ENCODE measurements at places on chromosomes 11 and 22. TPM values are rescaled to one million over a fixed set of nuclear protein-coding genes. Genes with fewer than 3 reads are reported as not detected.

Gene BIRC2
- total RNA-seq, result 26.6 TPM

- no peak for DNase-seq
Measured at GRCh38 chr22:50460938-50461337, 13.9 kb downstream of the SBF1 start.

Gene FOLR2
- total RNA-seq, result not detected

Gene FAM181B
- total RNA-seq, result not detected

Gene CSNK2A3
- 1.8 TPM for total RNA-seq

Gene CTSD
- 34.5 TPM for total RNA-seq

GRCh38 chr11:95231881-95232605, 1.0 kb upstream of the SESN3 start:
- DNase-seq, result peak; percentile 84

DNA sequence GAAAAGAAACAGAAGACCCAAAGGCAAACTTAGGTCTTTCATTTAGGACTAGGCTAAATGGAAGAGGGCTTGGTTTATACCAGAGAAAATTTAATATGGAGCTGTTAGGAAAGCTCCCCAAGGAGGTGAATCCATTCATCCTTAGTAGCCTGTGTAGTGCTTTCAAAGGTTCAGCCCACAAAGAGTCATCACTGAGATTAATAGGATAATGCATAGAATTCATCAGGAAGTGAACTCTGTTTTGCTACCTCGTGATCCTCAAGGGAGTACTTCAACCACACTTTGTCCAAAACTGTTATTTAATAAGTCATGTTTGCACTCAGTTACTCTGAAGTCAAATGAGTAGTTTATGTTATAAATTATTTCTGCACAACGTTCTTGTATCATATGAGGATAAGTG, 43.3 kb upstream of the MMP7 start:
- no peak for DNase-seq

GRCh38 chr11:61776561-61777075, 15.8 kb downstream of the TMEM258 start:
- DNase-seq, result peak; percentile 78

DNA sequence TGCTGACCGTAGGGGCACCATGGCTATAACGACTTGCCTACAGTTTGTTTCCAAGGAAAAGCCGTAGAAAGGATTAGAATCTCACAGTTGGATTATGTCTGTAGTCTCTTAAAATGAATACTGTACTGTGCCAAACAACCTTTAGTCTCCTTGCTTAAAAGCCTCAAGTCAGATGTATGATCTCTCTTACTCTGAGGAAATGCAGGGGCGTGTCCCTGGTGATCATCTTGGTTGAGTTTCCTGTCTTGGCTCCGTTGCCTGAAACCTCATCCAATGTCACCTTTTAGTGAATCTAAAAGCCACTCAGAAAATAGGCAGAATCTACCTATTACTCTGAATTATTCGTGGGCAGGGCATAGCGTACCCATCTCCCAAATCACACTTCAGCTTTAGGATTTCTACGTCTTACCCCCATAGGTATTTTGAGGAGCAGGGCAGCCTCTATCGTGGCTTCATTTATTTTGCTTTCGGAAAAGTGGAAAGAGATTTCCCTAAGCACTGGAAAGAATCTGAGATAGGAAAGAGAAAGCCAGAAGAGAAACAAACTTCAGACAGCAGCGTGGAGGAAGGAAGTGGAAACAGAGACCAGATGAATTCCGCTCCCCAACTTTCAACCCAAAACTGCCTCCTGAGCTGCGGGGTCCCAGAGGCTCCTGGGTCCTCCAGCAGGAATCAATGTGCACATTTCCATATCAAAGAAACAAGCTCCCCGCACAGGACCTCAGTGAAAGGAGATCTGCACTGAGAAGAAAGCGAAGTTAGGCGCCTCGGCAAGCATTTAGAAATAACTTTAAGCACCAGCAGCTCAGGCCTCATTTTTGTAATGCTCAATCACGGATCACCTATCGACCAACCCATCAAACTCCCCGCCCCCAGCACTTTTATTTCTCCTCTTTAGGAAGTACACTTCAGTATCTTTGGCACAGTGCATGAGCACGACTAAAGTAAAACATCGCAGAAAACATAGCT, 245.8 kb downstream of the ETS1 start:
- DNase-seq, result peak; percentile 80

DNA sequence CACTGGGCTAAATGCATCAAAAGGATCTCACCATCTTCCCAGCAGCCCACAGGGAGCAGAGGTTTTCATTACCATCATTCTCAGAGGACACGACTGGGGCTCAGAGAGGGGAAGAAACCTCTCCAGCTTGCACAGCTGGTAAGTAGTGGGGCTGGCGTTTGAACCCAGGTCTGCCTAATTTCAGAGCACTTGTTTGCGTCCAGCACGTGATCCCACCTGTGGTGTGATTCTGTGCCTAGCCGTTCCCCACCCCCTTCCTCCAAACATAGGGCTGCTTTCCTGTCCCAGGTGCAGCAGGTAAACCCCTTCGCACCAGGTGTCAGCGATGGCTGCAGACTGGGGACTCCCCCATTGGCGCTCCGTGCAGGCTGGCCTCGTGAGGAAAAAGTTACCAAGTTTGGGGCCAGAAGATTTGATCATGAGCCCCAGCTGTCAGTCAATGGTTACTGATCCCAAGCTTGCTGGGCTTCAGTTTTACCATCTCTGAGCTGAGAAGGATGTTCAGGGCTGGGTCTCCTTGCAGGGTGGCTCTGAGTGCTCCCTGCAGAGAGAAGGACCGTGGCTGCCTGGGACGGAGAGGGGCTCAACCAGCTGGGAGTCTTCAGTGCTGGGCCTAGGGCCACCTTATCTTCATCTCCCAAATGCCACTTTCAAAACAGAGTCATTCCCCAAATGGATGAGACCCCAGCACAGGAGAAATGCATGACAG, 445.6 kb downstream of the TBC1D22A start:
- no peak for DNase-seq

DNA sequence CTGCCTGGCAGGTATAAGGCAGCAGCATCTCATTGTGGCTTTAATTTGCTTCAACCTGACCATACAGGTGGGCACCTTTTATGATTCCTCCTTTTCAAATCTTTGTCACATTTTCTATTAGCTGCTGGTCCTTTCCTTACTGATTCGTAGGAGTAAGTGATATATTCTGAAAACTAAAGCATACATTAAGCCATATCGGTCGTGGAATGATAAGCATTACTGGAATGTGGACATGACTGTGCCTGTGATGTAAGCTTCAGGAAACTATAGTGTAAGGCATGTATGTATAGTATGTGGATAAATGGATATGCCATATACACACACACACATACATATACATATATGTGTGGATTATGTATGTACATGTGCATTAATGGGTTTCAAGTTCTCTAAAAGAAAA, 20.8 kb downstream of the YPEL1 start:
- no peak for DNase-seq

DNA sequence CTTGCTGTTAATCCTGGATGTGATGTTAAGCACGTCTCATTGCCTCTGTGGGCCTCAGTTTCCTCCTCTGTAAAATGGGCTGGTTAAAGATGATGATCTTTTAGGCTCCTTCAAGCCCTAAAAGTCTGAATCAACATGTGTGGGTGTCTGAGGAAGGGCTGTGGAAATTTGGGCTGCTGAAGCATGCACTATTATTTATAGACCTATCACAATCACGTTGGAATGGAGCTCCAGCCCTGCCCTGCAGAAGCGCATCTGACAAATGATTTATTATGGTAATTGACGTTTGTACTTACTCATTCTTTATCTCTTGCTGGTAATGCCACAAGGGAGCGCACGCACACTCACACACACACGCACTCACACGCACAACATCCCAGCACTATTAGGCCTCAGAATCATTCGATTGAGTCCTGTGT, 20.4 kb downstream of the P2RX3 start:
- DNase-seq, result no peak

GRCh38 chr11:44782478-44782877, 55.7 kb downstream of the TSPAN18 start:
- DNase-seq, result no peak

- no peak for DNase-seq
Measured at GRCh38 chr11:102006835-102007566, 40.2 kb upstream of the CFAP300 start.

Gene FAM227A
- total RNA-seq, result 0.35 TPM

Gene SLC22A6
- not detected for total RNA-seq

Gene KRTAP5-7
- total RNA-seq, result not detected

- DNase-seq, result peak; percentile 73
Measured at GRCh38 chr11:11842421-11843008, 743 bp downstream of the USP47 start.

Gene TST
- 0.44 TPM for total RNA-seq

DNA sequence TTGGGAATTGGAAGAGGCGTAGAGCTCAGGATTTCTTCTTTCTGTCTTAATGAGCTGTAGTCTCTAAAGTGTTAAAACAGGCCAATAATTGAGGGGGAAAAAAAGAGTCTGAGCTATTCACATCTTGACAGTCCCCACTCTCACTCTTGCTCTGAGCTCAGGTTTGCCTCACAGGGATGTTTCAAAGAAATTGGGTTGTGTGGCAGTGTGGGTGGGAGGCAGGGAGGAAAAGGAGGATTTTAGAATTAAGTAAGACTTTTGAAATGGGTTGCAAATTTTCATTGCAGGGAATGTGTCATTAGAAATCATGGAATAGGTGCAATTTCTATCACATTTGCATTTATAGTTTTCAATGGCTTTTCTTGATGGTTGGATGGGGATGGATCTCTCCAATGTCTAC, 338.8 kb upstream of the KIRREL3 start:
- no peak for DNase-seq

- DNase-seq, result no peak
Measured at GRCh38 chr11:19691815-19692500, 20.7 kb upstream of the NAV2 start.

DNA sequence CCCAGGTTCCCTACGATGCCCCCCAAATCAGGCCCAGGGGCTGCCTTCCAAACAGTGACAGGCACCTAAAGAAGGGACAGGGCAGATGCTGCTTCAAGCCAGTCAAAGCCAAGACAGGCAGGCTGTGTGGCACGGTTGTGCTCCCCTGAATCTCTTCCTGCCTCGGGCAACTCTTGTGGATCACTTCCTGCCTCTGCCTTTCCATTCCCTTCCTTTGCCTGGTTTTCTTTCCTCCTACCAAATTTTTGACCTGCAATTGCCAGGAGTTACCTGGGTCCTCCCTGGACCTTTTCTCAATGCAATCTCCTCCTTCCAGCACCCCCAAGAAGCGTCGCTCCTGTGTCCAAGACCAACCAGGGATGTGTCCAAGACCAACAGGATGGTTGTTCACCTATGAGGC, 5.5 kb downstream of the C11orf16 start:
- no peak for DNase-seq

- DNase-seq, result no peak
Measured at GRCh38 chr11:94557992-94558391, 9.2 kb upstream of the PIWIL4 start.

DNA sequence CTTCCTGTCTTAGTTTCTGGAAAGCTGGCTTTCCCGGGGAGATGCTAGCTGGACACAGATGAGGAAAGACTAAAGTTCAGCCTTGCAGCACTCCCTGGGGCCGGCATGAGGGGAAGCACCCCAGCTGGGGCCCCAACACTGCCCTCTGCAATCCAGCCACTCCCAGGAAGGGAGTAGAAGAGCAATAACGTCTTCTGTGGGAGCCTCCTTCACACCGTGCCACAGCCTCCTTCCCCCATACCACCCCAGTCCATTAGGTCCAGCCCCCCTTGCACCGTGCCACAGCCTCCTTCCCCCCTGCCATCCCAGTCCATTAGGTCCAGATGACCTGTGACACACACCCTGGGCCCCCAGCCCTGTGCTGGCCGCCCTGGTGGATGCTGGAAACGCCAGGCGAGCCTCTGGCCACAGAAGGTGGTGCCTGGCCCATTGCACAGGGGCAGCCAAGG, 44.1 kb upstream of the PRDM11 start:
- no peak for DNase-seq

GRCh38 chr11:96752221-96752620, 362.4 kb downstream of the JRKL start:
- no peak for DNase-seq

Gene MMP8
- not detected for total RNA-seq

DNA sequence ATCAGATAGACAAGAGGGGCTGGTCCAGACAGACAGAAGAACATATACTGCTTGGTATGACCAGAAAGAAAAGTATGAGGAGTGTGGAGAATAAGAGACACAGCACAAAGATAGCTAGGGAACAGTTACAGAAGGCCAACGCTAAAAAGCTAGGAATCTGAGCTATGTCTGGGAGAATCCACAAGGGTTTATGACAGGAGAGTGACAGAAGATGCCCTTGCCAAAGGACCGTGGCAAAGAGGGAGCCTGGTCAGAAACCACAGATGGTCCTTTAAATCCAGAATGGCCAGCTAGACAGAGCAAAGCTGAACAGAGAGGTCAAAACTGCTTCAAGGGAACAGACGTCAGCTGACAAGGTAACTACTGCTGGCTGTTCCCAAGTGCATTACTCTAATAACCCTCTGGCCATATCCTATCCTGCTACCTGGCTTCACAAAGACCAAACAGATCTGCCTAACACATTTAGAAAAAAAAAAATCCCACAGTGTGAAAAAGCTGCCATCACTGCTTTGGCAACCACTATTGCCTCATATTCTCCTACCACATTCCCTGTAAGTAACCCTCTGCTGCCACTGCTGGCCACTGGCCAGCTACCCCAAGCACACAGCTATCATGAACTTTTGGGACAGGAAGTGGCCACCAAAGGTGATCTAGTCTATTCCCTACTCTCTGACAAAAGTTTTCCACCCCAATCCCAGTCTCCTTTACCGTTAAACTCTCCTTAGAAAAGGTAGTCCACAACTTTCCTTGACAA, 7.3 kb downstream of the SERGEF start:
- no peak for DNase-seq

Gene GGT5
- total RNA-seq, result not detected

DNA sequence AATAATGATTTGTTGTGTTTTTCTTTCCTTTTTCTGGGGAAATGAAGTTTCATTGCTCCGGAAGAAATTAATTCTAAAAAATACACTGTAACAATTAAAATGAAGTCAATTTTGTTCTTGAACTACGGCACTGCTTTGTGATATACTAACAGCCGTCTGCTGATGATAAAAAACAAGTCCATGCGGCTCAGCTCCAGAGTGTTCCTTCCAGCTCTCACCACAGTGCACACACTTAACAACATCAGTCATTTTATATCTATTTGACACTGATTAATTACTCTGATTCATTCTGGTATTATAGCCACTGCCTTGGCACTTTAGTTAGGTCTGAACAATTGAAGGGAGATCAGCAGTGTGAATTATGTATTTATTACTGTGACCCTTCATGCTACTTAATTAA, 97.4 kb upstream of the SLC6A5 start:
- no peak for DNase-seq

Gene PIWIL4
- 0.19 TPM for total RNA-seq

- no peak for DNase-seq
Measured at GRCh38 chr11:15651033-15651432, 536.3 kb downstream of the INSC start.

DNA sequence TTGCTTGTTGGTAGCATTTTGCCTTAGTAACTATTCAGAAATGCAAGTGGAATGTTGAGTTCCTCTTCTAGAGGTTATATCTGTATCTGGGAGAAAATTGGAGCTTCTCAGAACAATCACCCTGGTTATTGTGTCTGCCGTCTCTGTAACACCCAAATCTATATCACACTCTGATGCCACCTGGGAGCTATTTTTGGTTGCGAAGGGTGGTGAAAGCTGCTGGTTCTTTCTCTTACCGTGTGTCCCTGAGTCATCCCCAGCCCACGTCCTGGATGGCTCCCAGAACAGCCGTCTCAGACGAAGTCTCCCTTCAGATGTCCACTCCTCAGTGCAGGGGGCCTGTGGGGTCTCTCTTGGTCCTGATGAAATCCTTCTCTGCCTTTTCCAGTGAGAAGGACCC, 83.5 kb downstream of the C22orf31 start:
- DNase-seq, result no peak

GRCh38 chr11:43980253-43980652, 37.8 kb downstream of the C11orf96 start:
- DNase-seq, result no peak

- DNase-seq, result no peak
Measured at GRCh38 chr11:112570333-112570732, 309.7 kb upstream of the PLET1 start.
